ENCODE measurements at places on chromosomes 1 and 21.

GRCh38 chr1:36089393-36090121 is 865 bp downstream of the ADPRS start:
- DNase-seq = peak; percentile 10

- peak; percentile 80 for DNase-seq
Observed at GRCh38 chr21:42258150-42258884, 39.4 kb downstream of the ABCG1 start.

DNA sequence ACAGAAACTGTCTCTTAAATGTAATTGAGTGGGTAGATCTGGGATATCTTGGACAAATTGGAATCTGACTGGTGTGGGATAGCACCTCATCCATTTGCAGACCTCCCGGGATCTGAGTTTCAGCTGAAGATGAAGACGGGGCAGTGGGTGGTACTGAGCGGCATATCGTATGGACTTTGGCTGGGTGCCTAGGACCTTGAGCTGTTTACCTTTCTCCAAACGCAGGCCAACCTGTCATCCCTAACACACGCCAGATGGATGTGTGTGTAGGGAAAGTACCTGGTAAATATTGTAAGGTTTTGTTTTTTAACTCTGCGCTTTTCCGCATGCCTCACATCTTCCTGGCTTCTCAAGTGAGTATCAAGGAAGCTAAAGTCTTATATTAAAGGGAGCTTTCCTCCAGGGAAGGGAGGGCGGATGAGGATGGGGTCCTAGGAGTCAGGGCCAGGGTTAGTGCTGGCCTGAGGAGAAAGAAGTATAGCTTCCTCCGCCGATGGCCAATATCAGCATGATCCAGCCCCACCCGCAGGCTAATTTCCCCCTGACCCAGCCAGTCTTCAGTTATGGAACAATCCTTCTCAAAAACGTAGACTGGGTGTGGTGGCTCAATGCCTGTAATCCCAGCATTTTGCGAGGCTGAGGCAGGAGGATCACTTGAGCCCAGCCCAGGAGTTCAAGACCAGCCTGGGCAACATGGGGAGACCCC is 26.2 kb downstream of the ATP8B2 start:
- DNase-seq = no peak

DNA sequence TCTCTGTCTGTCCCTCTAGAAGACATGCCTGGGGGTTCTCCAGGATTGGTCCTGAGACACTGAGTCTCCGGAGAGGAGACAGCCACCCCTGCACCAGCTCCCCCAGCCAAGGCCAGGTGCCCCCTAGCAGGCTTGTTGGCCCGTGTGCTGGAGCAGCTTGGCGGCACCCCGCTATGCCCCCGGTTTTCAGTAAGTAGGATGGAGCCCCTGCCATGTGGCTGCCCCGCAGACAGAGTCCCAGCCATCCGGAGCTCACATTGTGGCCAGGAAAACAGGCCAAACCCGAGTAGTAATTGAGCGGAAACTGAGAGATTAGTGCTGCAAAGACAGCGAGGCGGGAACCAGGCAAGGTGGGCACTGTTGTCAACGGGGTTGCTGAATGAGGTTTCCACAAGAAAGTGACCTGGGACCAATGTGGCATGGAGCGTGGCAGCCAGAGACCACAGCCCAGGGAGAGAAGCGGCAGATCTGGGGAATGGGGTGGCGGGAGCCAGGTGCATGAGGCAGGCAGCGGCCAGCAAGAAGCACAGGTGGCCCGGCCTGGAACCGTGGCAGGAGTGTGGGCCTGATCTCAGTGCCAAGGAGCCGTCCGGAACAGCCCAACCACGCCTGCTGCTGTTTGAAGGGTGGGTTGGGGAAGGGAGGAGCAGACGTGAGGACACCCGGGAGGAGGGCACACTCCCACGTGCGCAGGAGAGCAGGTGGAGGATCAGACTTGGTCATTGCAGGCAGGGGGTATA is 137.4 kb upstream of the VAMP3 start:
- no peak for DNase-seq

GRCh38 chr1:92924501-92924900 is 36.8 kb downstream of the DIPK1A start:
- DNase-seq = no peak

DNA sequence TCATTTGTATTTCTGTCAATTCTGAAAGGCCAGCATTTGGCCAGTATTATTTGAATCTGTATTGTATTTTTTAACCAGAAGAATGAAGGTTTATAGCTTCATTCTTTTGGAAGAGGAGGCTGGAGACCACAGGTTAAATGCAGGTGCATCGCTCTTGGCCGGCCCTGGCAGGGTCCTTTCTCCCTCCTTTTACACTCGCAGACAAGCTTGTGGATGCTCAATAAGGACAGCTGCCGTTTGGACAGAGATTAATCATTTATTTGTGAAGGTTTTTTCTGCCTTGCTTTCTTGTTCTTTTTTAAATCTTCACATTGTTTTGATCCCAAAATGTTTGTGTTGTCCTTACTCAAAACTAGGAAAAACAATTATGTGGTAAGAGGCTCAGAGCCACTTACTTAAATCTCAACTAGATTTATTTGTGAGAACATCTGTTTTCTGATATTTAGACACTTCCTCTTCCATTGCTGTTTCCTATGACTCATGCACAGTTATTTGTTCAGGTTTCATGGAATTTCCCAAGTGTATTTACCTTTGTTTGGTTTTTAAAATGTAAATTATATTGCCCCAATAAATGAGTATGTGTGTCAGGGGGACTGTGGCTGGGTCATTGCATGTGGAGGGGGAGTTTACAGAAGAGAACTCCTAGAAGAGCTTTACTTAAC is 46.7 kb upstream of the LAMC2 start:
- no peak for DNase-seq

DNA sequence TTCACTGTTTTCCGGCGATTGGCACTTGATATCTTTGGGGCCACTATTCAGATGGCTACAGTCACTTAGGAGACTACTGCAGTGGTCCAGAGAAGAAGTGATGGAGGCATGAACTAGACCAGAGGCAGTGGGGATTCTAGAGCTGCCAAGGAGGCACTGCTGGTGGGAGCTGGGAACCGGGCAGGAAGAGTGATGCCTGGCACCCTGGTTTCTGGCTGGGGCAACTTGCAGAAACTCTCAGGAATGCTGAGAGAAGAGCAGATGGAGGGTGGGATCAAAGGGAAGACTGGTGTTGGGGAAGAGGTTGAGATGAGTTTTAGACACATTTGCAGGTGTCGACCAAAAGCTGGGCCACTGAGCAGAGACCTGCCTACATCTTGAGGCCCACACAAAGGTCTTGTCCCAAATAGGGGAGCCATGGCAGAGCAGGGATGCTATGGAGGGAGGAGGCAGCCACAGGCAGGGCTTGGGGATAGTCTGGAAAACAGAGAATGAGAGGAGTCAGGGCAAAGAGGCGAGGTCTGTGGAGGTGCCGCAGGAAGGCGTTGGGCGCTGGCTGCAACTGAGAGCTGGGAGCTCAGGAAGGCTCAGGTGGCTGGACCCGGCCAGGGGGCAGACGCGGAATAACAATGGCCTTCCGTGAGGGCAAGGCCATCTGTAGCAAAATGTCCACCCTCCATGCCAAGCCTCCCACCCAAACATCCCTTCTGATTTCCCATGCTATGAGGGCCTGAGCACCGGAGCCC is 118.9 kb downstream of the TOMM20 start:
- no peak for DNase-seq

DNA sequence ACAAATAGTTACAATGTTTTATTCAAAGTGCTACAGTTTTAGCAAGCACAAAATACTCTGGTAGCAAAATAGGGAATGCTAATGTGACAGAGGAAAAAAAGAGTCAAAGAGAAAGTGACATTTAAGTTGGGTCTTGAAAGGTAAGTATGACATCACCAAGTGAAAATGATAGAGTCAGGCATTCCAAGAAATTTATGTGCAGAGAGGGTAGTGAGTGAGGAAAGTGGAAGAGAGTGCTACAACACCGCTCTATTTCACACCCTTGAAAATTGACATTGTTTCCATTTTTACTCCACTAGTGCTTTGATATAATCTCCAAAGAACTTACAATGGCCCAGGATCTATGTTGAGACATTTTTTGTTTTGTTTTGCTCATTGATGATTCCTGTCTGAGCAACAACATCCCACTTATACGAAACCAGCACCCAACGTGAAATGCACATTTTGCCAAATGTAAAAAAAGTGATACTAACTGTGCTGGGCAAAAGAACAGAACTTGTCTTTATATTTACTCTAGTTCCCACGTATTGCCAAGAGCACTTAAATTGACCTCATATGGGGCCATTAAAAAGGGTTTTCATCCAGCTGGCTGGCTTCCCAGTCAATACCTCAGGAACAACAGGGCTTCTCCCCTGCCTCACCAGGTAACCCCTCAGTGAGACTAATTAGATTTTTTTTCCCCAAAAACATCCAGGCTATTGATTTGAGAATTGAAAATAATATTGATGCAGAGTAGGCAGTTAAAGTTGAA is 206.3 kb upstream of the NR5A2 start:
- no peak for DNase-seq

DNA sequence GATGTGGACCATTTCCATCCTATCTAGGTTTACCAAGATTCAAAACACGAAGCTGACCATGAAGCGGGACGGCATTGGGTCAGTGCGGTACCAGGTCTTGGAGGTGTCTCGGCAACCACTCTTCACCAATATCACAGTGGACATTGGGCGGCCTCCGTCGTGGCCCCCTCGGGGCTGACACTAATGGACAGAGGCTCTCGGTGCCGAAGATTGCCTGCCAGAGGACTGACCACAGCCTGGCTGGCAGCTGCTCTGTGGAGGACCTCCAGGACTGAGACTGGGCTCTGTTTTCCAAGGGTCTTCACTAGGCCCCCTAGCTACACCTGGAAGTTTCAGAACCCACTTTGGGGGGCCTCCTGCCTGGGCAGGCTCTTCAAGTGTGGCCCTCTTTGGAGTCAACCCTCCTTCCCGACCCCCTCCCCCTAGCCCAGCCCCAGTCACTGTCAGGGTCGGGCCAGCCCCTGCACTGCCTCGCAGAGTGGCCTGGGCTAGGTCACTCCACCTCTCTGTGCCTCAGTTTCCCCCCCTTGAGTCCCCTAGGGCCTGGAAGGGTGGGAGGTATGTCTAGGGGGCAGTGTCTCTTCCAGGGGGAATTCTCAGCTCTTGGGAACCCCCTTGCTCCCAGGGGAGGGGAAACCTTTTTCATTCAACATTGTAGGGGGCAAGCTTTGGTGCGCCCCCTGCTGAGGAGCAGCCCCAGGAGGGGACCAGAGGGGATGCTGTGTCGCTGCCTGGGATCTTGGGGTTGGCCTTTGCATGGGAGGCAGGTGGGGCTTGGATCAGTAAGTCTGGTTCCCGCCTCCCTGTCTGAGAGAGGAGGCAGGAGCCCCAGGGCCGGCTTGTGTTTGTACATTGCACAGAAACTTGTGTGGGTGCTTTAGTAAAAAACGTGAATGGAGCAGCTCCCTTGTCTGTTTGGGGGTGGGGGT is 864 bp upstream of the CCDC24 start:
- no peak for DNase-seq

Data from CD4-positive, alpha-beta T cell treated with Interferon gamma for 1 hour (primary cell).